NCI-H1105 (cell line): ENCODE measurements at places on chromosomes 12 and 14.

DNA sequence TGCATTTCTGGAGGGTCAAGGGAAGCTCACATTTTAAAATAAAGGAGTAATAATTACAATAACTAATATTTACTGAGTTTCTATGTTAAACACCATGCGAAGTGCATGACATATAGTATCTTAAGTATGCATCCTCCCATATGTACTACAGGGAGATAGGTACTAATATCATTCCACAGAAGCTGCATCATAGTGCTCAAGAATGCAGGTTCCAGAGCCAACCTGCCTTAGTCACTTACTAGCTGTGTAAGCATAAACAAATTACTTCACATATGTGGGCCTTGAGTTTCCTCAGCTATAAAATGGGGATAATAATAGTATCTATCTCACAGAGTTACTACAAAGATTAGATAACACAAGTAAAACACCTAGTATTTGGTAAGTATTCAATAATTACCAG lies 18.3 kb downstream of the ARMH4 start:
- DNase-seq, result no peak

DNA sequence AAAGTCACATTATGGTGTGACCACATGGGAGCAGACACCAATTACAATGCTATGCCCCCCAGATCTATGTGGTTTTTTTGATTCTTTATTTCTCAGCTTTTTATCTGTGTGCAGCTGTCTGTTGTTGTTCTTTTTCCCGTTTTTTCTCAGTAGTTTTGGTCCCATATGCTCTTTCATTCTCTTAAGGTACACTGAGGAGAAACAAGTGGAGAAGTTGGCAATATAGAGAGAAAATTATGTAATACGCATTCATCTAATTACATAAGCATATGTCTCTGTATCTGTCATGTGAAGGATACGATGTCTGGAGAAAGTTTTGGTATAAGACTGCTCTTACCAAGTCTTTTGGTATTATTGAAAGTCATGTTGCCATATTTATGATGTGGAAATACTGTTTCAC lies 819.0 kb downstream of the NRXN3 start:
- DNase-seq, result no peak

- DNase-seq, result no peak
These were observed 15.3 kb downstream of the MARK3 start for GRCh38 chr14:103400537-103400936.

DNA sequence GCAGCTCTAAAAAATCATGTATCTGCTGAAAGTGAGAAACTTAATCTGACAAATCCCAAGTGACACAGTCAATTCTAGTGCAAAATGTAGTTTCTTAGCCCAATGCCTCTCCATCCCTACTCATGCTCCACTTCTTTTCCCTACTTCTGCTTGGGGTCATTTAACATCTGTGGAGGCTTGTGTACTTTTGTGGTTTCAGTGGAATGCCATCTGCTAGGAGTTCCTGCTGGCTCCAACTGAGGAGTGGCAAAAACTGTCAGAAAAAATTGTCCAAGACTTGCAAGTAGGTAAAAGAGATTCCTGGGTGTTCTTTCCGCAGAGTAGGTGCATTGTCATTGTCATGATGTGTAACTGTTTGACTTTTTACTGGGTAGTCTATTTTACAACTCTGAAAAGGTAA lies 12.5 kb upstream of the AVPR1A start:
- DNase-seq, result no peak

DNA sequence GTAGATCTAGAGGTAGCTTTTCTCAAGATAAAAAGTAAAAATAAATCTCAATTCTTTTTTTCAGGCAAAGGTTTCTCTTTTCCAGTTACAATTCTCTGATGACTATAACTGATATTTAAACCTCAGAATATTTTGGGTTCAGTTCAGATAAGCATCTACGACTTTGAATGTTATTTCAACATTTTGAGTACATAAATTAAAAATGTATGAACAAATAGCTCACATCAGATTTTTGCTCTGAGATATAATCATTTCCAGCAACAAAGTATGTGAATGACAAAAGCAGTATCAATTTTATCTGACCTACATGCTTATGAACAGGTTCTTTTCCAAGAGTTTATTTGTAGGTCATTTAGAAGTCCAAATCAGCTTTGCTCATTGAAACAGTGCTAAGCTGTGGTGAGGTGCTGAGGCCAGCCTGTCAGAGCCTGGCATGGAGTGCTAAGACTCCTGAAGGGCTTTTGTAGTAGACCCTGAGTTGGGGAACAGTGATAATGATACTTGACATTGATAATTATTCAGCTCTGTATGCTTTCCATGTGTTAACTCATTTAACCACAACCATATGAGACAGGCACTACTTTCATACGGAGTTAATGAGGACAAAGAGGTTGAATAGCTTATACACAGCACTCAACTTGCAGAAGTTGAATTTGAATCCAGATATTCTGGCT lies 205.0 kb upstream of the DCN start:
- no peak for DNase-seq

GRCh38 chr12:66065150-66065549 lies 65.4 kb downstream of the LLPH start:
- no peak for DNase-seq

GRCh38 chr14:37874429-37875109 lies 279.1 kb downstream of the TTC6 start:
- peak; percentile 59 for DNase-seq

- no peak for DNase-seq
These were observed 377.1 kb upstream of the FAR2 start for GRCh38 chr12:28771968-28772367.
